ENCODE measurements at places on chromosomes 11 and 22.

DNA sequence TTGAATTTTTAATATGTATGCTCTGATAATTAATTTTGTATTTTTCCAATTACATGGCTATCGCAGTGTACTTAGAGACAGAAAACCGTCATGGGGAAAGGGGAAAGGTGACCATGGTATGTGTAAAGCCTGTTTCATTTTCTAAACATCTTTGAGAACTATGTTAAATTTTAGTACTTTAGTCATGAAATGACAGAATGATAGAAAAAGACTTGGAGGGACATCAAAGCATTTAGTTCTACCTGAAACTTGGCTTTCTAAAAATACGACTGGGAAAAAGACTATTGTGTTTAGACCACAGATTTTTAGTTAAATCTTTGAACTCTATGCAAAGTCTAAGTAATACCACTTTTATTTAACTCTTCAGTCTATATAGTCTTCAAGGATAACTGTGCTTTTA is 54.1 kb downstream of the MAML2 start:
- DNase-seq = no peak

GRCh38 chr22:43867839-43868635 is 5.7 kb upstream of the SULT4A1 start:
- DNase-seq = no peak

DNA sequence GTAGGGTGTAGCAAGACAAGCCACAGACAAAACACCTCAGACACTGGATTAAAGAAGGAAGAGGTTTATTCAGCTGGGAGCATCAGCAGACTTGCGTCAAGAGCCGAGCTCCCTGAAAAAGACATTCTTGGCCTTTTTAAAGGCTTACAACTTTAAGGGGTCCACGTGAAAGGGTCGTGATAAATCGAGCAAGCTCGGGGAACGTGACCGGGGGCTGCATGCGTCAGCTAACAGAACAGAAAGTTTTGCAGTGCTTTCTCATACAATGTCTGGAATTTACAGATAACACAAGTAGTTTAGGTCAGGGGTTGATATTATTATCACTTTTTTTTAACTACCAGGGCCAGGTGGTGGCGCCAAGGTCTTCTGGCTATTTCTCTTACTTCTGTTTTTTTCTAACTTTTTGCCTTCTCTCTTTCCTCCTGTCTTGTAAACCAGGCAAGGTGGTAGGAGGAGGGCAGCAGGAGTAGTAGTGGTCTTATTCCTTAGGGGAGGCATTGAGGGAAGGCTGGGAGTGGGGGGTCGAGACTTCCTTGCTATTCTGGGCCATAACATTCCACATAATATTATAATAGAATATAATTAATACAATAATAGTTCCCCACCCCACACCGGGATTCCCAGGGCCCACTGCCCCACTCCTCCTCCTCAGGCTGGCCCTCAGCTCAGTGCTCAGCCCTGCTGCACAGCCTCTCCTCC is 587 bp upstream of the ALDH3B1 start:
- DNase-seq = no peak

DNA sequence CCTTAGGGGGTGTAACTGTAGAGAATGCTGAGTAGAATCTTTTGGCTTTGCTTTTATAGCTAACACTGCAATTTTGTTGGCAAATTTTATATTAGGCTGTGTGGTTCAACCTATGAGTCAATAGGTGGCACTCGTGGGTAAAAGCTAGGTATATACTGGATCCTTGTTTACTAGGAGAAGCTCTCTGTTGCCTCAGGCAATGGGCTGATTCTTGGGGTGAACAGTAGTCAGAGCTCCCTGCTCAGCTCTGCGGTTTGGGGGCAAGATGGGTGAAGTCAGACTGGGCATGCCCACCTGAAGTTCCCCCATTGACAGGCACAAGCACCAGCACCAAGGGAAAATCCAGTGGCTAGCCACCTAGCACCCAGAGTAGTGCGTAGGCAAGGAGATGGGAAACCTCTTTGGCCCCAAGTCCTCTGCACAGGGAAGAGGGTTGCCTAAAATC is 238.7 kb downstream of the FAM181B start:
- no peak for DNase-seq

DNA sequence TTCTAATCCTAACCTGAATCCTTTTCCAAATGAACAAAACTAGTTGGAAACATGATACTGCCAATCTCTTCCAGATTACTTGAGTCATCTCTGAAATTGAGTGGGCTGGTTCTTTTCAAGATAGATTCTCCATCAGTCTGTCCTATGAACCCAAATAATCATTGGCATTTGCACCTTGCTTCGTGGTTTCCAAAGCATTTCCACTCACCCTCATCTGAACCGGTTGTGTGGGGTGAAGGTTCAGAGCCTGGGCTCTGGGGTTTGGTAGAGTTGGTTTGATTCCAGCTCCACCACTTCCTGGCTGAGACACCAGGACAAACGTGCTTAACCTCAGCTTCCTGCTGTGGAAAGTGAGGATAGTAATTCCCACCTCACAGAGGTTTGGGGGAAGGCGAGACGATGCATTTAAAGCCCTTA is 206.4 kb upstream of the E2F8 start:
- no peak for DNase-seq

GRCh38 chr11:50070389-50070788 is 37.7 kb downstream of the OR4C45 start:
- no peak for DNase-seq

- no peak for DNase-seq
These were observed 44.1 kb upstream of the E2F8 start for GRCh38 chr11:19284881-19285280.

DNA sequence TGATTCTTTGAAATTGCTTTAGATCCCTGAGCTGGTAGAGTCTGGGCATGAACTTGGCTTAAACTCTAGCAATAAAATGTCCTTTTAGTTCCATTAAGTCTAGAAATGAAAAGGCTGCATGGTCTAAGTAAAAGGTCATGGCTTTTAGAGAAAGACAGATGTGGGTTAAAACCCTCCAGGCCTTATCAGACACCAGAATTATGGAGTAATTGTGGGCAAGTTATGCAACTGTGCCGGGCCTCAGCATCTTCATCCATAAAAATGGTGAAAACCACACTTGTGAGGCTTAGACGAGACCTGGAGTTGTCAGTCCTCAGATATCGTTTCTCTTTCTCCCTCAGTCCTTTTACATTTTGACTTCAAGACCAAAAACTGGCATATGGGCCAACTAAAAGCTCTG is 597.9 kb upstream of the KIRREL3 start:
- no peak for DNase-seq

All from stimulated activated naive CD8-positive, alpha-beta T cell treated with anti-CD3 and anti-CD28 coated beads, Interleukin-15, amount 100 ng/mL, for 72 hours (primary cell).